ENCODE measurements at places on chromosomes 2 and 18.

- peak; percentile 79 for DNase-seq
Measured at GRCh38 chr2:177172034-177172880, 40.3 kb upstream of the HNRNPA3 start.

DNA sequence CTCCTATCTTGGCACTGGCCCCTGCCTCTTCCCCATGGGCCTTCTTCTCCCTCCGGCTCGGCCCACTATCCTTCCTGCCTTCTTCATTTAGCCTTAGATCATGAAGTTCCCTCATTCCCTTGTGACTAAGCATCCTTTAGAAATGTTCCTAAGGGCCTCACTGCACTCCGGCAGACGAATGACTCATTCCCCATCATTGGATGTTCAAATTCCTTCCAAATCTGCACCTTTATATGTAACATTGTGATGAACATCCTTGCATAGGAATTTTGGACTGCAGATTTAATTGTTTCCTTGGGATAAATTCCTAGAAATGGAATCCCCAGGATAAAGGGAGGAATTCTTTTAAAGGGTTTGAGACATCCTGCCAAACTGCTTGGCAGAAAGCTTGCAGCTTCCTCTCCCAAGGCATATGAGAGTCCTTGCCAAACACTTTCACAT lies 19.0 kb downstream of the CRACDL start:
- DNase-seq, result peak; percentile 81

DNA sequence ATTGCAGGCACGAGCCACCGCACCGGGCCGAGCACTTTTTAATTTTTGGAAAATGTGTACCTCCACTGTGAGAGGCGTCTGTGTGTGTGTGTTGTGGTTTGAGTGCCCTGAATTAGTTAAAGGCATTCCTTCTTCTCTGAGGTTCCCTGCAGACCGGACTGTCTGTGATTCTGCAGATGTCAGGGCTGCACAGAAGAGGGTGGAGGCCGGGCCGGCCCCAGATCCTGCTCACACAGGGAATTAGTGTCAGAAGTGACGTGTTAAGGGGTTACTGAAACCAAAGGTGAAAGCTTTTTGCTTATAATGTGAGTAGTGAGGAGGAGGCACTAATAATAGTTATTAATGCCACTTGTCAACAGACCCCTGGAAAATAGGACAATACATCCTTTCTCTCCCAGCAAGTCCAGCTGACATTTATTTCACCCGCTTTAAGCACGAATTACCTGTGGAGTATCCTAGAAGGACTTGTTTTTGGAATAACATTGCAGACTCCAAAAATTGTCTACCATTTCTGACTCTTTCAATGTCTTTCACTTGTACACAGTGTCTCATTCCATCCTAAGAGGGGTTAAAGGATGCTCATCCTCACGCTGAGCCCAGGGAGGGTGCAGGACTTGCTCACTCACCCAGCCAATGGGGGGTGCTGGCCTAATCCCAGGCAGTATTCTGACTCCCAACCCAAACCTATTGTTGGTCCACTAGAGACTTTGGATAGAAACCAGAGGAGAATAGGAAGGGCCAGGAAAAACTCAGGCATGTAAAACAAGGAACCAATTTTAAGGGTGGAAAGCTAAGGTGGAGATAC lies 16.2 kb downstream of the ARHGAP25 start:
- no peak for DNase-seq

DNA sequence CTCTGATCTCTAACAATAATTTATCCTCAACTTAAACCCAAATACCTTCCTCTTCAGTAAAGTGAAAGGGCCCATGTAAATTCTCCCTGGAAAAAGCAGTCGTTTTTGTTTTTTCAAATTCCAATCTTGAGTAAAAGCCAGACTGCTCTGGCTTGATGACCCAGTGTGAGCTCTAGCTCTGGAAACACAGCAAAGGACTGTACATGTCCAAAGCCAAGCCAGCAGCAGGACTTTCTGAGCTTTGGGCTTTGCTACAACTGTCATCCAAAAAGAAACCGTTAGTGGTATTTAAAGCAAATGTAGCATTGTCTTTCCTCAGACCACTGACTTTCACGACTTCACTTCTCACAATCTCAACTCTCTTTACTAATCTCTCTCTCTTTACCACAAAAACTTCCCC lies 25.4 kb downstream of the SH3YL1 start:
- DNase-seq, result no peak

DNA sequence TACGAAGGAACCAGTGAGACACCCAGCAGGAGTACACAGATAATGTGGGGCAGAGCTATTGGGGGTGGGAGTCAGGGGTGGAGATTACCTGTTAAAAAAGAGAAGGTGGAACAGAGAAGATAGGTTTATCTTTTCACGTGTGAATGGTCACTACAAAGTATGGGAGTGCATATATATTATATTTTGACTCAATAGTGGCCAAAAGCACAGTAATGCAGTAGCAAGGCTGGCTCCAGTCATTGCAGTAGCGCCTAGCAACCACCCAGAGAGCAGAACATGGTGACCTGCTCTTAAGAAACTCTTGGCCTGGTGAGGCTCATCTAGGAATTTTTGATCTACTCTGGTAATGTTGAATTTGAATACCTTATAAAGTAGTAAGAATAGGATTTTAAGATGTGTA lies 1.0 kb downstream of the IMPACT start:
- DNase-seq, result no peak

DNA sequence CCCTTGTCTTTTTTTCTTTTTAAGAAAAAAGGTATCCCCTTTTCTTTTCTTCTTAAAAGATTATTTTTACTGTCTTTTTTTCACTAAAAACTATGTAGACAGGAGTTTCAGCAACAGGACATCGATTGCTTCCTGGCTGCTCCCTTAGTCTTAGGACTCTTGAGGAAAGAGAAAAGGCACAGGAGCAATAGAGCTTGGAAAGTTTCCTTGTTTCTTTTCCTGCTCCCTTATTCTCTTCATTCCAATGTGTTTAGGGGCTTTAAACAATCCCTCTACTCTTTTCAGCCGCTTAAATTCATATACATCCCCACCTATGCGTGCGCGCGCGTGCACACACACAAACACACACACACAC lies 225.9 kb upstream of the FBXO11 start:
- no peak for DNase-seq

DNA sequence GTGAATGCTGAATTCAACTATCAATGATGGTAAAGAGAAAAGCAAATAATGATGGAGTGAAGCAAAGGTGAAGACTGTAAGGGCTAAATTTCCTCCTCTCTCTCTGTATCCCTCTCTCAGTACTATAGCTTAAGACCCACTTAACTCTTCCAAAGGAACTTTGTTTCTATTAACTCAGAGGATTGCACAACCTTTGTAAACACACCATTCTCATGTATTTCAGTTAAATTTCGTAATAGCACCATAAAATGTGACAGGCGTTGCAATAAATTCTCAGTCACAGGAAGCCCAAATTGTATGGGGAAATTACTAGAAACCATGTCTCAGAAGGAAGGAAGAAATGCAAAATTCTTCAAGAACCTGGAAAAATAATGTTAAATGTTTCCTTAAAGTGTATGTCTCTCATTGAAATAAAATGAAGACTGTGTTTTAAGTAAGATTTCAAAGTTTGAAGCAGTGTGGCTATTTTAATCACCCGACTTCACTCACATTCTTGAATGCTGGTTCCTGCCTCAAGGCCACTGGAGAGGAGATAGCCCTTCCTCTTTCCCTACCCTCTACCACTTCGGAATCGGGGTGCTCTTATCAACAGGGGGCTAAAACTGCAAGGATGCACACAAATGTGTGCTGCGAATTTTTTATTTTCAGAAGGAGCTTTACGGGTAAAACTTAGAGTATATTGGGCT lies 112.1 kb downstream of the FTCDNL1 start:
- peak; percentile 23 for DNase-seq

DNA sequence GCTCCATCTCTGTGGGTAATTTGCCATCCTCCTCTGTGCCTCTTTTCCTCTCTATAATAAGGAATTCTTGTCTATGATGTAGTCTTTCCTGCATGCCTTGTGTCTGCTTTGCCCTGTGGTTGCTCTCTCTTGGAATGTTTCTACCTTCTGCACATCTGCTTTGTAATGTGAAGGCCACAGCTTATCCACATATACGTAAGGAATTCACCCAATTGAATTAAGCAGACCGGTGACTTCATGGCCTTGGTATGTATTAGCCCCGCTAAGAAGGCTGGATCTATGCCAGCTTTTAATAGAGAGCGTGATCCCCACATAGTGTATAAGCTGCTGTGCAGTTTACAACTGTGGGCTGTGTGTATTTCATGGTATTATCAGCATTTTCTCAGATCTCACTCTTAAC lies 274.7 kb downstream of the RNF144A start:
- DNase-seq, result peak; percentile 1

DNA sequence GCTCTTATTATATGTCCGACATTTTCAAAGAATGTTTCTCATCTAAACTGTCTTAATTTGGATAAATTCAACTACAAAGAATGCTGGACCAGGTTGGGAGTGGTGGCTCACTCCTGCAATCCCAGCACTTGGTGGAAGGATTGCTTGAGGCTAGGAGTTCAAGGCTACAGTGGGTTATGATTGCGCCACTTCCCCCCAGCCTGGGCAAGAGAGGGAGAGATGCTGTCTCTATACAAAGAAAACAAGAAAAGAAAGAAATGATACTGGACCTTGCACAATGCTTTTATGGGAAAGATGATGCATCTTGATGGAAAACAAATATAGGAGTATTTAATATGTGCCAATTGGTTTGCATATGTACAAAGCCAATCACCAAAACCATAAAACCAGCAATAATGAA lies 296.7 kb downstream of the LPIN1 start:
- DNase-seq, result no peak

DNA sequence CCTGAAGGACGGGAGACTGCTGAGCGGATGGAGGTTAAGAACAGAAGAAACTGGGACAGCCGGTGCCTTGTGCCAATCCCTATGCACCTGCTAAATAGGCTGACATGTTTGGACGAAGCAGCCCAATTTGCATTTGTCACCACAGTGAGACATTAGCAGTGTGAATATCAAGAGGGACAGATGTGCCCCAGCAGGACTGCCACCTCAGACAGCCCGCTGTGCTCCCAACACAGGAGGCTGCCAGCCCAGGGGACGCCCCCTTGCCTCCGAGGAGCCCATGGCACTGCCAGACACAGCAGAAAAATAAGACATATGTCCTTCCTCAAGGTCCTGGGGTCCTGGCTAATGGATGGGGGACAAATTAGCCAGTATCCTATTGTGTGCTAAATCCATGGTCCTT lies 306.7 kb upstream of the POU3F3 start:
- DNase-seq, result no peak

DNA sequence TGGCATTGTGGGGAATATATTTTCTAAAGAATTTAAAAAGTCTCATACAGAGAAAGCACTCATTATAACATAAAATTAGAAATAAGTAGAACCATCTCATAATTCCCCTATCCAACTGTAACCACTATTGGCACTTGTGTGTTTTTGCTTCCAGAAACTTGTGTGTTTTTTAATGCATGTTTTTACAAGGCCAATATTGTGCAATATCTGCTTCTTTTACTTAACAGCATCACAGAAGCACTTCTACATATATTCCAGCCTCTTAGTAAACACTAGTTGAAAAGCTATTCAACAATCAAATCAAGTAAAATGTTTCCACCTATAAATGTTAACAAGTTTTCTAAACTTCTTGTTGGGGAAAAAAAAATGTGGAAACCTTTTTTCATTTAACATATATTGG lies 132.7 kb downstream of the LRP2 start:
- no peak for DNase-seq

DNA sequence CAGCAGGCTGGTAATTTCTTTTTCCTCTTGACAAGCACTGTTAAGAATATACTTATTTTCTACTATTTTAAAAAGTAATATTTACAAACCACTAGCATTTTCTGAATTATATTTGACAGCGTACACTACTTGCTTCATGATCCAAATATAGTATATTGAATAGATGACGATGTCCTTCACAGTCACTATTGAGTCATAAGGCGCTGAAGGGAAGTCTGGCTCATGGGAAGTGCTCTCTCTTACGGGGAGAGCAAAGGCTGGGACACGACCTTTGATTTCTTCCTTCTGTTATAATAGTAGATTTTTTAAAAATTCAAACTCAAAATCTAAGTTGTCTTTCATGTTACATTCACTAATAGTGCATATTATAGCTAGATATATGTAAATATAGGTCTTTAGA lies 357.1 kb downstream of the SOCS6 start:
- no peak for DNase-seq

- DNase-seq, result peak; percentile 9
Measured at GRCh38 chr2:71129114-71129901, 721 bp downstream of the MCEE start.

DNA sequence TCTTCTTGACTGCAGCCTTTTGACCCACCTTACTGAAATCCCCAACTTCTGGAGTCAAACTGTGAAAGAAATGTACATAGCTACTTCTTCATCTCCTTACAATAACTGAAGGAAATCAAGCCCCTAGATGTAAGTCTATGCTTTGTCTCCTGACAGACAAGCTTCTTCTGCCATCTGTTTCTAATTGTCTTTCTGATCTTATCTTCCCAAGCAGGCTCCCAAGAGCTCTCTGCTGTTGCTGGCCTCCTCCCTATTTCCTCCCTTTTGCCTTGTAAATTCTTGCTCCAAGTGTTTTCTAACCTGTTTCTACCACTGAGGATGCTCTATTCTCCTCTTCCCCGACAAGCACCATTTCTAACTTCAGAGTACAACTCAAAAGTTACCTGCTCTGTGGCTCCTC lies 77.4 kb upstream of the OSR1 start:
- peak; percentile 28 for DNase-seq

DNA sequence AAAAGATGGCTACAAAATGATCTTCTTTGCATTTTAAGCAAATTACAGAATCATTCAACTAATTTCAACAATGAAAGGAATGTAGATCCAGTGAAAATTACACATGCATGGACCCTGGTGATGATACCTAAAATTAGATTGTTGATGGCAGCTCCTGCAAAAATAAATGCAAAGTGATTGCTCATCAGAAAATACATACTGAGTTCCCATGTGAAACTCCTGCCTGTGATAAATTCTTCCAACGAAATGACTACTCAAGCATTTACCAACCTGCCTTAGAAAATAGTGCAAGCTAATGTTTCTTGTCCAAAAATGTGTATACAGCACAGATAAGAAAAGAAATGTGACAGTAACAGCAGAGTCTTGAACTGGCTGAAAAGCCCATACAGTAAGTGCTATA lies 300.0 kb upstream of the REV1 start:
- no peak for DNase-seq

- DNase-seq, result no peak
Measured at GRCh38 chr2:15556311-15556930, 4.7 kb downstream of the NBAS start.

GRCh38 chr2:17892770-17893534 lies 14.5 kb downstream of the KCNS3 start:
- no peak for DNase-seq

GRCh38 chr2:62653582-62654422 lies 51.7 kb upstream of the EHBP1 start:
- no peak for DNase-seq

GRCh38 chr2:239949075-239949474 lies 76.1 kb downstream of the NDUFA10 start:
- no peak for DNase-seq

DNA sequence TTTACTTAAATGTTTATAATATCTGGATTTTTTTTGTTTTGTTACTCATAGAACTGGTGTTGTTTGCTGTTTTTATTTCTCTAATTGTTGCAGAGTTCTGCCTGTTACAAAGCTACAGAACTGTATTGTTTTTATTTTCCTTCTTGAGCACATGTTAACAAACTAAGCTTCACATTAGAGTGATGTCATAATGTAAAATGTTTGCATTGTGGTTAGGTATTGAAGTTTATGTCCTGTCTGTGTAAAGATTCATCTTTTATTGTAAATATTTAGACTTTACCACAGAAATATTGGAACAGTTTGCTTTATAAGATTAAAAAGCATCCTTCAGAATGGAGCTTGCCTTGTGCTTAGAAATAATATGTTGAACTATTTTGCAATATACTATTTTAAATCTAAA lies 67.7 kb downstream of the CLIP4 start:
- no peak for DNase-seq

Data from HFFc6 (cell line).